ENCODE measurements at places on chromosomes 16 and 17.

GRCh38 chr17:28745786-28746411 lies 2.1 kb downstream of the TRAF4 start:
- no peak for DNase-seq

DNA sequence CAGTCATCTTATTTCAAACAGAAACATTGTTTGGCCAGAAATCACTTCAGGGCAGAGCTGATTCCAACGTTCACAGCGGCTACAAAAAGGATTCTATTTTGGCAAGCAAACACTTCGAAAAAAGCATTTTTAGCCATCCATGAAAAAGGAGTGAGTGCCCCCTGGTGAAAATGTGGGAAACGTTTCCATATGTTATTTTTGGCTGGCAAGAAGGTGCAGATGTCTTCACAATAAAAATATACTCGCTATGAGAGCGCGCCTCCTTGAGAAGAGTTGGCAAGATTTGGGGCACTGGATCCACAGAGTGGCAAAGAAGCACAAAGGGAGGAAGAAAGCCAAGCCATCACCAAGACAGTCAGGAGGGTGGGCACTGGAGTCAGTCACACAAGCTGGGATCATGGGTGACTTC lies 191.1 kb downstream of the CHD9NB start:
- peak; percentile 4 for DNase-seq

DNA sequence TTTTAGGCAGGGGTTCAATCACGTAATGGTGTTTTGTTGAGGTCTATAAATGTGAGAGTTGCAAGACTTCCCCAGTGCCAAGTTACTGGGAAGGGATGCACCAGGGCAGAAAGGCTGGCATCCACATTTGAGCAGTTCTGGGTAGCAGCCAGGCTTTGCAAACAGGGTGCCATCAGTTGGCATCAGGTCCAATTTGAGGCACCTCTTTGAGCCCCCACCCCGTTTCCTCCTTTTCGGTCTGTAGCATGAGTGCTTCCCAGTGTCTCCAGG lies 142.6 kb upstream of the CACNG5 start:
- no peak for DNase-seq

DNA sequence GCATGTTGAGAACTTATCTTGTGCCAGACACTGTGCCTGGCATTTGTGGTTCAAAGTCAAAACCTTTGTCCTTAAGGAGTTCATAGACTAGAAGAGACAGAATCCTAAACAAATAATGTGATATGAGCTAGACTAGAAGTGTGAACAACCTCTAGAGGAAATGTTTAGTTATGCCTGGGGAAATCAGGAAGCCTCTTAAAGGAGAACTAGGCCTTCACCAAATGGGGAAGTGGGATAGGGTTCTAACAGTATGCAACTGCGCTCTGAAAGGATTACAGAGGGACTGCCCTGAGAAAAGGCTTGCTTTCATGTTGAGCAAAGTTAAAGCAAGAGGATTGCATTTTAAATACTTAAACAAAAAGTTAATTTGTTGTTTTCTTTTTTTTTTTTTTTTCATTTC lies 4.9 kb downstream of the RUNDC1 start:
- DNase-seq: no peak

DNA sequence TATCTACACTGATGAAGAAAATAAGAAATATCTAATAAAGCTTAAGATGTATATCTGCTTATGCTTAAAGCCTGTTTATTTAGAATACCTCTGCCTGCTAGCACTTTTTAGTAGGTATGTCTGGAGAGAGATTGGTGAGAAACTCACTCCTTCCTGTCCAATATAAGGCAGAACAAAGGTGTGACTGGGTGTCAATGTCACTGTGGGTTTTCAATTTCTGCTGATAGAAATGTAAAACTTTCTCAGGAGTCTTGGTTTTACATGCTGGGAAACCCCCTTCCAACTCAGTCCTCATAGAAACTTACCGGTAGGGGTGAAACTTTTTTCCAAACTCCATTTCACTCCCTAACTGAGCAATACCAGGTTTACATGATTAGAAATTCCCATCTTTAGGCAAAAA lies 17.8 kb upstream of the MPHOSPH6 start:
- DNase-seq: no peak

DNA sequence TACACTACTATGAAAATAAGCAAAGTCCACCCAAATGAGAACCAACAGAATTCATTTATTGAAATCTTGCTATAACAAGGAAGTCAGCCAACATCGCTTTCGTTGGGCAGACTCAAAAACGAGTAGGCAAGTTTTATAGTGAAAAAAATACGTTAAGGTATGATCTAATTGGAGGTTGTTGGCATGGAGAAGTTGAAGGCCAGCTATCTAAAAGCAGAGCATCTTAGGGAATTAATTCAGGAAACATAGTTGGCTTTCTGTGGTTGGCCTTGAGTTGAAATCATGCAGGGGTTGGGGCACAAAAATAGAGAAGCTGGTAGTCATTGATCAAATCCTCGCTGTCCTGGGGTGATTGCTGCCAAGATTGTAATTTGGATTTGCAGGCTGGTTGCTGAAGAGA lies 118.3 kb downstream of the PPM1E start:
- no peak for DNase-seq

DNA sequence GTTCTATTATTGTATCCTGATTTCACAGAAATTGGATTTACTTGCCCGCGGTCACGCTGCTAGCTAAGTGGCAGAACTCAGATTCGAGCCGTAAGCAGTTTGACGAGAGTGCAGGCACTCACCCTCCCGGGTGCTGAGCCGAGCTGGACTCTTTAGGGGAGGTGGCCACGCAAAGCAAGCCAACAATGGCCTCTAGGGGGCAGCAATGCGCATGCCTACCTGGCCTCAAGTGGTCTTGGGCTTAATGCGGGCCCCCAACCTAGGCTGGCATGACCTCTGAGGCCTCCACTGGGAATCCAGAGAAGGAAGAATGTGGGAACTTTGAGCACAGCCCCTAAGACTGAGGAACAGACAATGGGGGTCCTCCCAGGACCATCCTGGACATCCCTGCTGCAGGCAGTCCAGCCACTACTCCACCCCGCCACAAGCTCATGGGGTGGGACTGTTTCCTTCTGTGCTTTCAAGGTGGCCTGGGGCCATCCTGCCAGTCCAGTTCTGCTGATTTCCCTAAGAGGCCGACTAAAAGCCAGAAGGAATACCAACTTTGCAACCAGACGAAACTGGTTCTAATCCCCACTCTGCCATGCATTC lies 276.5 kb downstream of the XYLT1 start:
- peak; percentile 24 for DNase-seq

DNA sequence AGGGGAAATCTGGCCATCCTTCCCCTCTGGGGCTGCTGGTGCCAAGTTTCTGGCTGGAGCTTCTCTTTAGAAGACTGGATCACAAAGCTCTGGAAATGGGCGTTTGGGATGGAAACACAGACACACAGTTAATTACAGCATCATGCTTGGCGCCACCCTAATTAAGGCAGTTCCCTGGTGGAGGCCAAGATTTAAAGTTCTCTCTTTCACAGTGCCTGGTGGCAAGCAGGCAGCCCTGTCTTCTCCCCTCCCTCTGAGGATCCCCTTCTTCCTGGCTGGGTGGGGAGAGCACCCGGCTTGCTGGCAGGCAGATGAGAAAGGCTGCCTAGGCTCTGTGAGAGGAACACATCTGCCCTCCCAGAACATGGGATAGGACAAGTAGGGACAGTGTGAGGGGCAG lies 59.0 kb upstream of the NKD1 start:
- no peak for DNase-seq

DNA sequence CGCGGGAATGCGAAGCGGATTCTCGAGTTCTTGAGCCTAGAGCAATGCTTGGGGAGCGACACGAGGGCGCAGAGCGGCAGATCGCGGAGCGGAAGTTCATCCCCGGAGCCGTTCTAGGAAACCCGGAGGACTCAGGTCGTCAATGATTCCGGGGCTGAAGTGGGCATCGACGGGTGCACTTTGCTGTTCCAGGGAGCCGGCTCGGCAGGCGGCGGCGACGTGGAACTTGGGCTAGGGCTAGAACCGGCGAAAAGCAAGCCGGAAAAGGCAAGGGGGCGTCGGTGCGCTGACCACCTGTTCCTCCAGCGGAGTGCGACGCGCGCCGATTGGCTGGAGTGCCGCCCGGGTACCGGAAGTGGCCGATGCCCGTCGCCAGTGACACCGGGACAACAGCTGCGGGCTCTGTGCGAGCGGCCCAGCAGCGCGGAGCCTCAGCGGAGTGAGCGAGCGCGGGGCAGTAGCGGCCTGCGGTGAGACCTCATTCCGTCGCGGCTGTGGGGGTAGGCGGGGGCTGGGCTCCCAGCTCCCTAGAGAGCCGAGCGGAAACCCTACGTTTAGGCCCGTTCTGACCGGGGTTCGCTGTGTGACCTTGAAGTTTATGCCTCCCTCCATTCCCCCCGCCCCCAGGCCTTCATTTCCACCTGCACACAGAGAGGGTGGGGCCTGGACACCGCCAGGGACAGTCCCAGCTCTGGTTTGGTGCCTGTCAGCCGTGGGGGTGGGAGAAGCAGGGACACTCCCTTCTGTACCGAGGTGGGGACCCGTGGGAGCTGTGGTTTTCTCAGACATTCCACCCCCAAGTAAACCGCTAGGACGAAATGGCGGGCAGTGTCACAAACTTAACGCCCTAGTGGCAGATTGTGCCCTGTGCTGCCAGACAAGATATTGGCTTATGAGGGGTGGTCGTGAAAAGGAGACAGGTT lies at the start of gene ZFP3:
ZFP3 (plus strand) TSS at position 362 of the 923 bp plus-strand sequence. CDS start 13,038 bp downstream, outside the sequence.
- no peak for DNase-seq

DNA sequence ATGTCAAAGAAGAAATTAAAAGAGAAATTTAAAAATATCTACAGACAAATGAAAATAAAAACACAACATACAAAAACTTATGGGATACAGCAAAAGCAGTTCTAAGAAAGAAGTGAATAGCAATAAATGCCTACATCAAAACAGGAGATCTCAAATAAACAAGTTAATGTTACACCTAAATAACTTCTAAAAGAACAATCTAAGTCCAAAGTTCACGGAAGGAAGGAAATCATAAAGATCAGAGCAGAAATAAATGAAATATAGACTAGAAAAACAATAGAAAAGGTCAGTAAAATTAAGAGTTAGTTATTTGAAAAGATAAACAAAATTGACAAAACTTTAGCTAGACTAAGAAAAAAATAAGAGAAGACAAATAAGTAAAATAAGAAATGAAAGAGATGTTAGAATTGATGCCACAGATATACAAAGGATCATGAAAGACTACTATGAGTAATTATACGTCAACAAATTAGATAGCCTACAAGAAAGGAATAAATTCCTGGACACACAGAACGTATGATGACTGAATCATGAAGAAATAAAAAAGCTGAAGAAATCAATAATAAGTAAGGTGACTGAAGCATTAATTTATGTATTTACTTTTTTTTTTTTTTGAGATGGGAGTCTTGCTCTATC lies 100.4 kb downstream of the CEP112 start:
- no peak for DNase-seq

- no peak for DNase-seq
Measured at GRCh38 chr17:8649157-8650118, 18.9 kb upstream of the MYH10 start.

GRCh38 chr17:64291268-64291851 lies 28.3 kb upstream of the TEX2 start:
- DNase-seq: no peak

GRCh38 chr16:26102369-26102768 lies 410.6 kb downstream of the HS3ST4 start:
- no peak for DNase-seq

- DNase-seq: no peak
Measured at GRCh38 chr17:57425903-57426880, 169.9 kb downstream of the MSI2 start.

DNA sequence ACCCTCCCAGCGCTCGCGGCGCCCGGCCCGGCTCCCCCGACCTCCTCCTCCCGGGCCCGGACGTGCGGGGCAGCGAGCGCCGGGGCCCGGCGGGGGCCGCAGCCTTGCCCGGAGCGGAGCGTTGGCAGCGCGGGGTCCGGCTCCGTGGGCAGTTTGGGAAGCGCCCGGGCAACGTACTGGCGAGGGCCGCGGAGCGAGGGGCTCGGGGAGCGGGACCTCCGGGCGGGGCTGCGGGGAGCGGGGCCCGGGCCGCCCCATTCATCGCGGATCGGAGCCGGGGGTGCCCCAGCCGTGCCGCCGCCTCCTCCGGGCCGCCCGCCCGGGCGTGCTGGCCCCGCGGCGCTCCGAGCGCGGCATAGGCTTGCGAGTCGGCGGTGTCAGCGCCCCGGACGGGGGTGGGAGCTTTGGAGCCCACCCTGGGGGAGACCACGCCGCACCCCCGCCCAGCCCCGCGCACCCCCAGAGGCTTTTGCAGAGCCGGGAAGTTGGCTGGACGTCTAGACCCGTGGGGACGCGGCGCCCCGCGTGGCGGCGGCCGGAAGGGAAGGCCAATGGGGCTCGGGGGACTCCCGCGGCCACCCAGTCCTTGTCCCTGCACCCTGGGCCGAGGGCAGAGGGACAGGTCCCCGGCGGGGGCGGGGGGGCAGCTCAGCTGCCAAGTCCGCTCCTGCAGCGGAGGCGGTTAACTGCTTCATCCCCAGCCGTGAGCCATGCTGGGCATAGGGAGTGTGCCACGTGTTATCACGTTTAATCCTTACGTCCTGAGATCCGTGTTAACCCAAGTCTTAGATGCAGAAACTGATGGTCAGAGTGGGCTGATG lies 852 bp downstream of the ZNF469 start:
- peak; percentile 28 for DNase-seq

DNA sequence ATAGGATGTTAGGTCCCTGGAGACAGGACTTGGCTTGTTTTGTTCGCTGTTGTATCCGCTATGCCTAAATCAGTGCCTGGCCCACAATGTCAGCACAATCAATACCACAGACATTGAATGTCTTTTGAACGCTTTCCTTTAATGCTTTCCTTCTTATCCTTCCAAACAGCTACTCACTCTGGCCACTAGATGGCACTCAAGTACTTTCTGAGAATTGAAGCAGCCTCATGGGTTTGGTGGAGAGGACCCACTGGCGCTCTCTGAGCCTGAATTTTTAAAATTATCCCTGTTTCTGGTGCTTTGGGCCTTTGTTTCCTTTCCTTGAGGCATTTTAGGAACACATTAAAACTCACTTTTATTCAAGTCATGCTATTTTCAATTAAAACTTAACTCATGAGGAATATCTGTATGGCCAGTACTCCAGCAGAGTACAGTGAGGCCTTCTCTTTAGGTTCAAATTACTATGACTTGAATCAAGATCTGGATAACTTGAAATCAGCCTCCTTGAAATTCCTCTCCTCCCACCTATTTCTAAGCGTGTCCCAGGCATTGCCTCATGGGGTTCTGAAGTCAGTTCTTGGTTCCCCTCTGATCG lies 3.2 kb upstream of the NLRP1 start:
- DNase-seq: peak; percentile 68

GRCh38 chr16:11677959-11678881 lies 10.0 kb downstream of the SNN start:
- no peak for DNase-seq

GRCh38 chr17:63946440-63947363 lies 14.6 kb upstream of the CD79B start:
- peak; percentile 22 for DNase-seq

DNA sequence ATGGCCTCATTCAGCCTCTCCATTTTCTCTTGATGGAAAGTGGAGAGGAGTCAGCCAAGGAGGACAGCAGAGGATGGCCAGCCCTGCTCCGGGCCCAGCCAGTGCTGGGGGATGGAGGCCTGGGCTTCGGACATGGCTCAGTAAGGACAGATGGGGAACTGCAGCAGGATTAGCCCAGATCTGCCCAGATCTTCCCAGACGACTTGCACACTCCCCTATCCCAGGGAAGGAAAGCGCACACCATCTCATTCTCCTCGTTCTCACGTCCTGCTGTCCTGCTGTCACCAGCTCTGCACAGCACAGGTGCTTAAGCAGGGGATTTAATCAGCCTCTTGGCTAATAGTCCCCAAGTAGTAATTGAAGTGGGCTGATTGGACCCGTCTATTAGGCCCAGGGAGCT lies 100.2 kb upstream of the SDK2 start:
- DNase-seq: no peak

- DNase-seq: no peak
Measured at GRCh38 chr17:13484020-13484419, 117.7 kb downstream of the HS3ST3A1 start.

- no peak for DNase-seq
Measured at GRCh38 chr16:88809068-88809675, 2.6 kb downstream of the APRT start.
